ENCODE measurements at places on chromosomes 7 and 10. TPM values are rescaled to one million over a fixed set of nuclear protein-coding genes. Genes with fewer than 3 reads are reported as not detected.
A peak's percentile ranks its signal among the peaks of the same experiment; 100 is the strongest.

DNA sequence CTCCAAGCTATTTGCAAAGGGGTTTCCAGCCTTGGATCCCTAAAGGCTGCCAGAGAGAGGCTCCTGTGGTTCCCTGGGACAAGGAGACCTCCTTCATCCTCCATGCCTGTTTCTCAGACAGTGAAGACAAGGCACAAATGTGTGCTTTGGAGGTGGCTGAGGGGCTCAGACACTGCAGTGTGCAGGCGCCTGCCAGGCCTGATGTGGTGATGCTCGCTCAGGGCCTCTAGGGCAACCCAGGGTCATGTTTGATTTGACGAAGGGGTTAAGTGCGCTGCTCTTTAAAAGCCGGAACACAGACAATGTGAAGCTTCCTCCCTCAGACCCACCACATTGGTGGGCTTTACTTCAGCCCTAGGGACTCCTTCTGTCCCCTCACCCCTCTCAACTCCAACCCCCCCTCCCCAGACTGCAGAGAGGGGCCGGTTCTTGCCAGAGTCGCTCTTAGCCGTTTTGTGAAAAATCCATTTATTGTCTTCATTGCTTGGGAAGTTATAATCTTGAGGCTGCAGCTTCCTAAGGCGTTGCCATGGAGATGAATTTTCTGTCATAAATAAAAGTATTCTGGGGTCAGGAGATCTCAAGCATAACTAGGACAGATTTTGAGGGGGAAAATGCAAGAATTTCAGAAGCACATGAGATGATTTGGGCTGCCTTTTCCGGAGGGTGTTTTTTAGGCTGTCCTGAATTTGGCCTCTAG is 35.8 kb downstream of the PDGFA start:
- no peaks in the 10 kb centered on the region for H3K36me3 ChIP-seq
- peaks cover 14% of the 10 kb centered on the region for H3K4me1 ChIP-seq
- peak; percentile 9 for DNase-seq

Gene H2AZ2
- 139 TPM for total RNA-seq

GRCh38 chr10:84341538-84341856 is 13.1 kb downstream of the CCSER2 start:
- DNase-seq = no peak
- no peaks in the 10 kb centered on the region for H3K27me3 ChIP-seq
- no peak overlapping the region for H3K4me3 ChIP-seq
- no peaks in the 10 kb centered on the region for H3K36me3 ChIP-seq

DNA sequence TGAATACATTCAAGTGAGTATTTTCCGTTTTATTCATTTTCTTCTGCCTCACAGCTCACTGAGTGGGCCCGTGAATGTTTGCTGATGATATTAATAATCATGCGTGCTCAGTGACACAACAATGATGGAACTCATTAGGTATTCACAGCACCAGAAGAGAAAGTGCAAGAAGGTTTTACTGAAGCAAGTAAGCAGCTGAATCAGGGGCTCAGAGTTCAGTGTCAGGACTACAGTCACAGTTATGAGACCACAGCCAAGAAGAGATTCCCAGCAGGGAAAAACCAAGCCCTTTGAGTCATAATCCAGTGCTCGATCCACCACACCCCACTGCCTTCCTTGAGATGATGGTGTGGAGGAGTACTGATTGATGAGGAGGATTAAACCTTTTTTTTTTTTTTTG is 247.4 kb downstream of the KIAA1217 start:
- H3K4me1 ChIP-seq = peaks cover 5% of the 10 kb centered on the region
- H3K27ac ChIP-seq = no peak overlapping the region
- H3K36me3 ChIP-seq = no peaks in the 10 kb centered on the region
- H3K27me3 ChIP-seq = no peaks in the 10 kb centered on the region
- DNase-seq = no peak
- H3K4me3 ChIP-seq = no peak overlapping the region

DNA sequence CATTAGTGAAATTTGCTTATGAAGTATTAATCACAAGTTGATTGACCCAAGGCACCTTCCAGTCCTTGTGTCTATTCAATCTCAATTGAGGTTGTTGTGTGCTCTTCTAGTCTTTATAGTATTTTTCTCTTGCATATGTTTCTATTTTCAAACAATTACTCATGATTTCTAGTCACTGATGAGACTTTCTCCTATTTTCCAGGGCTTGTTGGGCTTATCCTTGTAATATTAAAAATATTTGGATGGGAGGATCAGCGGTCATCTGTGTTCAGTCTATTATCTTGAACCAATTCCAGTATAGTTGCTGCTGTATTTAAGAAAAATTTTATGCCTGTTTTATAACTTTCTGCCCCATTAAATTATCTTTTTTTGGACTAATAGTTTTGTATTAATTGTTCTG is 154.4 kb downstream of the PTEN start:
- H3K27me3 ChIP-seq = no peaks in the 10 kb centered on the region
- DNase-seq = no peak
- H3K36me3 ChIP-seq = no peaks in the 10 kb centered on the region
- H3K4me3 ChIP-seq = no peak overlapping the region
- H3K27ac ChIP-seq = no peak overlapping the region

- DNase-seq = no peak
- H3K4me3 ChIP-seq = no peak overlapping the region
- peaks cover 5% of the 10 kb centered on the region for H3K27me3 ChIP-seq
- no peak overlapping the region for H3K27ac ChIP-seq
Measured at GRCh38 chr7:29987083-29987482, 2.5 kb downstream of the SCRN1 start.

Gene PTER
- total RNA-seq = 20.3 TPM

- no peaks in the 10 kb centered on the region for H3K27me3 ChIP-seq
- H3K27ac ChIP-seq = no peak overlapping the region
- H3K36me3 ChIP-seq = no peaks in the 10 kb centered on the region
- no peaks in the 10 kb centered on the region for H3K4me1 ChIP-seq
Measured at GRCh38 chr7:80818181-80818580, 100.7 kb downstream of the SEMA3C start.

DNA sequence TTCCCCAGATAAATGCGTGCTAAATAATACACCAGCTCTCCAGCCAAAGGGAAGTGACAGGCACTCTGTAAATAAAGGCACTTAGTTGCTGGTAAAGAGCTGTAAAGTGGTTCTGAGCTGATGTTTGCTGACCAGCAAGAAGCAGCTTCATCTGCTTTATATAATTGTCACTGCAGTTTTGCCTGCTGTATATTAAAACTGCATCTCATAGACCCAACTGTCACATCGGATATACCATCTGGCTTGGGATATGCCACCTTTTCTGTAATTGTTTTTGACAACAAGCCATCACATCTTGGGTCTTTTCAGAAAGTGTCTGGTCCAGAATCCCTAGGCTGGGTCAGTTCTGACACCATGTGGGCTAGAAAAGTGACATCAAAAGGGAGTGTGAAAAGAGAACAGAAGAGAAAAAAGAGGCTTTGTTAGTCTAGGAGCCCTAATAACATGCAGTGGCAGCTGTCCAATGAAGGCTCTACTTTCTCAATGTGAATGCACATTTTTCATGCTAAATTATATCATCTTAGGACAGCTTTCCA is 697.6 kb downstream of the KCNMA1 start:
- no peak for DNase-seq
- H3K27ac ChIP-seq = no peak overlapping the region
- H3K36me3 ChIP-seq = no peaks in the 10 kb centered on the region
- H3K27me3 ChIP-seq = no peaks in the 10 kb centered on the region
- H3K4me3 ChIP-seq = no peak overlapping the region

GRCh38 chr7:82152858-82153257 is 290.7 kb downstream of the CACNA2D1 start:
- no peak for DNase-seq
- no peaks in the 10 kb centered on the region for H3K36me3 ChIP-seq
- no peaks in the 10 kb centered on the region for H3K27me3 ChIP-seq
- H3K27ac ChIP-seq = no peak overlapping the region
- H3K4me3 ChIP-seq = no peak overlapping the region
- no peaks in the 10 kb centered on the region for H3K4me1 ChIP-seq

DNA sequence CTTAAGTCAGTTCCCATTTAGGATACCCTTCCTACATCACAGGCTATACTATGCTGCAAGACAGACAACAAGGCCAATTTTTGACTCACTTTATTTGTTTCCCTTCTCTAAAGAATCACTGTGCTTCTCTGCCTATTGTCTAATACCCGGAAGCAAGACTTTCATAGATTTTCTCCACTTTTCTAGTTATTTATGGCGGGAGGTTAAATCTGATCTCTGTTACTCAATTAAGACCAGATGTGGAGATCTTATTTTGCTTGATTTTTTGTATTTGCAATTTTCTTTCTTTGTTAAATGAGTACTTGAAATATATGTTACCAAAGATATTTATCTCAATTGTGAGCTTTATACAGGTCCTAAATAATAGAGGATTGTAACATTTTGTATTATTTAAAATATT is 511.5 kb downstream of the ATRNL1 start:
- H3K36me3 ChIP-seq = no peaks in the 10 kb centered on the region
- no peaks in the 10 kb centered on the region for H3K27me3 ChIP-seq
- no peak for DNase-seq
- no peaks in the 10 kb centered on the region for H3K4me1 ChIP-seq

- no peak overlapping the region for H3K27ac ChIP-seq
- no peaks in the 10 kb centered on the region for H3K4me1 ChIP-seq
- H3K4me3 ChIP-seq = no peak overlapping the region
- no peaks in the 10 kb centered on the region for H3K36me3 ChIP-seq
- no peak for DNase-seq
Measured at GRCh38 chr7:133699386-133699785, 427.8 kb upstream of the LRGUK start.

DNA sequence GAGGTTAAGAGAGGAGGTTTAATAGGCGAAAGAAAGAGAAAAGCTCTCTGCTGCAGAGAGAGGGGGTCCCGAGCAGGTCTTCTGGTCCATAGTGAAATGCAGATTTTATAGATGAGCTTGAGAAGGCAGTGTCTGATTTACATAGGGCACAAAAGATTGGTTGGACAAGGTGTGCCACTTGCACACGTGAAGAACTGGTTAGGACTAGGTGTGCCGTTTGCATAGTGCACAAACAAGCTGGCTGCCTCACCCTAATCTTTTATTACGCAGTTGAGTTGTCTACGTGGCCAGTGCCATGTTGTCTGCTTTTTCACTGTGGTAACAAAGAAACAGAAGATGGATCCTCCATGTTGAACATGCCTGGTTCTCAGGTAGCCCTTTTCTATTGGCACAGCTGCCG is 82.6 kb downstream of the AMPH start:
- no peaks in the 10 kb centered on the region for H3K4me1 ChIP-seq
- H3K27ac ChIP-seq = no peak overlapping the region
- H3K36me3 ChIP-seq = no peaks in the 10 kb centered on the region
- no peaks in the 10 kb centered on the region for H3K27me3 ChIP-seq

- DNase-seq = no peak
- H3K27ac ChIP-seq = no peak overlapping the region
- H3K4me3 ChIP-seq = no peak overlapping the region
Measured at GRCh38 chr10:28118985-28119628, 120.2 kb upstream of the ODAD2 start.

Gene PIK3CG
- total RNA-seq = 14.9 TPM

Gene FAM241B
- total RNA-seq = 5.0 TPM

Gene RASA4
- 47.1 TPM for total RNA-seq

- DNase-seq = no peak
- H3K36me3 ChIP-seq = peaks cover 93% of the 10 kb centered on the region
- no peaks in the 10 kb centered on the region for H3K27me3 ChIP-seq
- H3K27ac ChIP-seq = no peak overlapping the region
- no peak overlapping the region for H3K4me3 ChIP-seq
Measured at GRCh38 chr10:12177642-12178041, 18.0 kb downstream of the NUDT5 start.
